ENCODE measurements at places on chromosomes 13 and 19. TPM values are rescaled to one million over a fixed set of nuclear protein-coding genes. Genes with fewer than 3 reads are reported as not detected.
A peak's percentile ranks its signal among the peaks of the same experiment; 100 is the strongest.

- no peaks in the 10 kb centered on the region for H3K36me3 ChIP-seq
- no peaks in the 10 kb centered on the region for H3K4me1 ChIP-seq
- no peak for DNase-seq
- H3K4me3 ChIP-seq, result no peak overlapping the region
- no peak overlapping the region for H3K27ac ChIP-seq
These were observed 158.7 kb downstream of the IRS2 start for GRCh38 chr13:109627649-109628048.

GRCh38 chr13:26051657-26052311 is at the start of gene SHISA2:
Gene SHISA2, minus strand, starts transcription at chr13:26052016. Its CDS starts 1,041 bp downstream, at chr13:26050975.
- H3K27me3 ChIP-seq, result peaks cover 40% of the 10 kb centered on the region
- H3K36me3 ChIP-seq, result no peaks in the 10 kb centered on the region
- no peak within 1 kb of the TSS for H3K27ac ChIP-seq
- no peak for DNase-seq
- H3K4me1 ChIP-seq, result peaks cover 33% of the 10 kb centered on the region
- peak within 1 kb of the TSS; percentile 60 for H3K4me3 ChIP-seq

- no peak for DNase-seq
- no peaks in the 10 kb centered on the region for H3K27me3 ChIP-seq
- peaks cover 32% of the 10 kb centered on the region for H3K36me3 ChIP-seq
- H3K27ac ChIP-seq, result no peak overlapping the region
- H3K4me1 ChIP-seq, result no peaks in the 10 kb centered on the region
These were observed 67.9 kb downstream of the CCDC70 start for GRCh38 chr13:51929699-51930098.

DNA sequence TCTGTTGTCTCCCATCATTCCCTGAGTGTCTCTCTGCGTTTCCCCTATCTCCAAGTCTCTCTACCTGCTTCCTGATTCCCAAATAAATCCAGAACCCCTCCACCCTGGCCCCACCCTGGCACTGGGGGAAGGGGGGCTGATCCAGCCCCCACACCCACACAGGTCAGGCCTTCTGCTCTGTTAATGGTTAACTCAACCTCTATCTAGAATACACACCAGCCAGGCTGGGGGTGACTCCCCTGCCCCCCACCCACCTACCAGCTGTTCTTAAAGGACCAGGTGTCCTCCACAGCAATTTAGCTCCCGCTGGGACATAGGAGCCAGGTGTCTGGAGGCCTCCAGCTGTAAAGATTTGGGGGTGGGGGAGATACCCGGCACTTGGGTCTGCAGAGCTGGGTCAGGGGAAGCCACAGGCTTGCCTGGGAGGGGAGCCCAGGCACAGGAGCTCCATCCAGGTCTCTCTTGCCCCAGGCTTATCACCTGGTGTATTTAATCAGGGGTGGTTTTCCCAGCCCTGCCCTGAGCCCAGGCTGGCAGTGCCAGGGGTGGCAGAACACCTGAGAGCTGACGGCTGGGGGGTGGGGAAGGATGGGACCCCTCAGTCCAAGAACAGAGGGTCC is 3.9 kb downstream of the IRF2BP1 start:
- H3K27ac ChIP-seq, result no peak overlapping the region
- peaks cover 12% of the 10 kb centered on the region for H3K36me3 ChIP-seq
- H3K4me1 ChIP-seq, result peaks cover 48% of the 10 kb centered on the region
- no peak for DNase-seq
- H3K27me3 ChIP-seq, result no peaks in the 10 kb centered on the region
- H3K4me3 ChIP-seq, result peak overlapping the region; percentile 46

DNA sequence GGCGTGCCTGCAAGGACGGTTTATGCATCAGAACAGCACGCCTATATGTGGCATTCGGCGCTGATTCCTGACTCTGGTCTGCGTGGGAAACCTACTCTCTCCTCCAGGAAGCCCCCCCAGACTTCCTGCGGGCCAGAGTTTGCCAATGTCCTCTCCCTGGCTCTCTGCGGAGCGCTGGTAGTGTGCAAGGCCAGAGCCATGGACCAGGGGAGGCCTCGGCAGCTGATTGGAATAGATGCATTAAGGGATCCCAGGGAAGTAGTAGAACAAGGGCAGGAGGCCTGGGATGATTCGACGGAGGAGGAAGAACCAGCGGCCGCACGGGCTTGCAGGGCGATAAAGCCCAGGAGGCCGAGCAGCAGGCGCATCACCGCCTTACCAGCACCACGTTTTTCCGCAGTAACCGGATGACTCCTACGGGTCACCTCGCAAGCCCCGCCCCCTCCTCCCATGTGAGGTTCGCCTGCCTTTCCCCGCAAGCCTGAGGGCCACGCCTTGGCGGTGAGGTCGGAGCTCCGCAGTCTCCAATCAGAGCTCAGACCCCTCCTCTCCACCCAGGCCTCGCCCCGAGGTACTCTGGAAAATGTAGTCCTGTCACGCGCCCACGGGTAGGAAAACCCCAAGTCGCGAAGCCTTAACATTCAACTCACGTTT is 5.0 kb downstream of the CLEC11A start:
- H3K27ac ChIP-seq, result no peak overlapping the region
- no peaks in the 10 kb centered on the region for H3K27me3 ChIP-seq
- no peak for DNase-seq
- no peak overlapping the region for H3K4me3 ChIP-seq
- H3K36me3 ChIP-seq, result no peaks in the 10 kb centered on the region
- H3K4me1 ChIP-seq, result peaks cover 33% of the 10 kb centered on the region

DNA sequence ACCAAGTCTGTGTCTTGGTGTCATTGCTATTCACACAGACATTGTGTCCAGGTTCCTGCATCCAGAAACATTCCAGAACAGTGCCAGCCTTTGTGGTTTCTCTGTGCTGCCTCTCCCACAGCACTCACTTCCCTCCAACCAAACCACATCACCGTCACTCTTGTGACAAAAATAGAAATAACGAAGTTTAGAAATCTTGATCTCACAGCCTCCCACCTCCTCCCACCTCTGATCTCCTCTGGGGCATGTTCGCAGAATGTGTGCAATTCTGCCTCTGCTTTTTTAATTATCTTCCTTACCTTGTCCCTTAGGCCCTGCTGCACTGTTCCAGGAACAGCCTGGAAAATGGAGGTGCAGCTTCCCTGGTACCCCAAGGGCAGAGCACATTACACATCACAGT is 8.7 kb upstream of the SERPINE3 start:
- H3K27ac ChIP-seq, result no peak overlapping the region
- no peak for DNase-seq
- no peak overlapping the region for H3K4me3 ChIP-seq
- H3K27me3 ChIP-seq, result no peaks in the 10 kb centered on the region

GRCh38 chr13:21287331-21287907 is 111.0 kb downstream of the MRPL57 start:
- no peak for DNase-seq
- H3K27me3 ChIP-seq, result no peaks in the 10 kb centered on the region
- H3K36me3 ChIP-seq, result no peaks in the 10 kb centered on the region

DNA sequence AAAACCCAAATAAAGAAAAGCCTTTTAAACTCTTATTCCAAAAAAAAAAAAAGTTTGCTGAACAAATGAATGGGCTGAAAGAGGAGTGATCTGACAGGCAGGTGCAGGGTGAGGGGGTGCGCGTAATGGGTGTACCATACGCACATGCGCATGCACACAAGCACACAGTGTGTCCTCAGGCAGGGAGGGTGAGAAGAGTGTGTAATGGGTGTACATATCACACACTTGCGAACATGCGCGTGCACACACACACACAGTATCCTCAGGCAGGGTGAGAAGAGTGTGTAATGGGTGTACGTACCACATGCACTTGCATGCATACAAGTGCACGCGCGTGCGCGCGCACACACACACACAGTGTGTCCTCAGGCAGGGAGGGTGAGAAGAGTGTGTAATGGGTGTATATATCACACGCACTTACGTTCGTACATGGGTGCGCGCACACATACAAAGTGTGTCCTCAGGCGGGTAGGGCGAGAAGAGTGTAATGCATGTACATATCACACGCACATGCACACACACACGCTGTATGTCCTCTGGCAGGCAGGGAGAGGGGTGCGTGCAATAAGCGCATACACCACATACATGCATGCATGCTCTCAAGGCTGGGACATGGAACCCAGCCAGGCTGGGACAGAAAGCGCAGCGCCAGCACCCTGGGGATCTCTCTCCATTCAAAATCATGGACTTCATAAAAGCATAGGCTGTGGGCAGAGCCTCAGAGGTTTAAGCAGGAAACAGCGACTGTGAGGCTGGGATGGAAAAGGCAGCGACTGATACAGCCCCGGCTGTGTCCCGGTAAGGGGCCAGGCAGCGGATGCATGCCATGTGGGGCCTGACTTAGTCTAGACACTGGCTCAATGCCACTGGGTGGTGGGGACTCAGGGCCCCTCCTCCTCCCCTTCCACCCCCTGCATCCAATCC is 70.4 kb downstream of the CEBPG start:
- peaks cover 38% of the 10 kb centered on the region for H3K36me3 ChIP-seq
- H3K4me1 ChIP-seq, result no peaks in the 10 kb centered on the region
- no peaks in the 10 kb centered on the region for H3K27me3 ChIP-seq
- no peak overlapping the region for H3K27ac ChIP-seq
- no peak overlapping the region for H3K4me3 ChIP-seq
- DNase-seq, result no peak

- H3K27me3 ChIP-seq, result no peaks in the 10 kb centered on the region
- no peak overlapping the region for H3K27ac ChIP-seq
- H3K4me3 ChIP-seq, result no peak overlapping the region
These were observed 379.6 kb downstream of the SLITRK6 start for GRCh38 chr13:85419611-85420010.

DNA sequence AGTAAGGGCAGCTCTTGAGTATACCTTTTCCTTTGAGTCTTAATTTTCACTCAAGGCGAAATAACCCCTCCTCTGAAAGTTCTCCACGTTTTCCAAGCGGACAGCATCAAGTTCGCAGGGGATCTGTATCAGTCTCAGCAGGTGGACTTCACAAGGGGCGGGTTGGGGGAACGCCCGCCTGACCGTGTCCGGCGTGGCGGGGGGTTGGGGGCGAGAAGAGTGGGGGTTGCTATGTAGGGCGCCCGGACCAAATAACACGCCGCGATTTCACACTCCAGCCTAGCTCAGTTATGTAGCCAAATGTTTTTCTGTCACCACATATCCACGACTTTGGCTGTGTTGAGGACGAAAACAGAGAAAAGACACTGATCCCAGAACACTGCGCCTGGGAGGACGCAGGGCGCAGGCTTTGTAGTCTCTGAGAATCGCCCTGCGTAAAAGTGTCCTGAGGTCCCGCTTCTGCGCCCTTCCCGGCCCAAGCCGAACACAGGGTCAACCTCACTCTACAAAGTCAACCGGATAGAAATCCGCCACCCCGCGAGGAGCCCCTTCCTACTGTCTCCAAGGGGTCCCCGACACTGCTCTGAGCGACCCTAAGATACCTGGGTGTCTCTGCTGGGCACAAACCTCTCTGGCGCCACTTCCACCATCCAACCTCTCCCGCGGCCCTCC is 524 bp downstream of the RUBCNL start:
- no peaks in the 10 kb centered on the region for H3K36me3 ChIP-seq
- peaks cover 5% of the 10 kb centered on the region for H3K27me3 ChIP-seq
- H3K4me1 ChIP-seq, result peaks cover 5% of the 10 kb centered on the region
- H3K4me3 ChIP-seq, result peak overlapping the region; percentile 61

GRCh38 chr13:113735750-113736149 is 23.3 kb upstream of the TMEM255B start:
- DNase-seq, result no peak
- H3K27me3 ChIP-seq, result no peaks in the 10 kb centered on the region
- H3K4me1 ChIP-seq, result no peaks in the 10 kb centered on the region

- peaks cover 12% of the 10 kb centered on the region for H3K4me1 ChIP-seq
- no peaks in the 10 kb centered on the region for H3K27me3 ChIP-seq
- DNase-seq, result no peak
- peaks cover 7% of the 10 kb centered on the region for H3K36me3 ChIP-seq
- no peak overlapping the region for H3K27ac ChIP-seq
These were observed 8.8 kb downstream of the SPPL2B start for GRCh38 chr19:2337329-2337707.

- H3K27me3 ChIP-seq, result no peaks in the 10 kb centered on the region
- H3K4me1 ChIP-seq, result peaks cover 48% of the 10 kb centered on the region
- DNase-seq, result no peak
- H3K4me3 ChIP-seq, result no peak overlapping the region
These were observed 11.0 kb upstream of the BBC3 start for GRCh38 chr19:47241919-47242577.

DNA sequence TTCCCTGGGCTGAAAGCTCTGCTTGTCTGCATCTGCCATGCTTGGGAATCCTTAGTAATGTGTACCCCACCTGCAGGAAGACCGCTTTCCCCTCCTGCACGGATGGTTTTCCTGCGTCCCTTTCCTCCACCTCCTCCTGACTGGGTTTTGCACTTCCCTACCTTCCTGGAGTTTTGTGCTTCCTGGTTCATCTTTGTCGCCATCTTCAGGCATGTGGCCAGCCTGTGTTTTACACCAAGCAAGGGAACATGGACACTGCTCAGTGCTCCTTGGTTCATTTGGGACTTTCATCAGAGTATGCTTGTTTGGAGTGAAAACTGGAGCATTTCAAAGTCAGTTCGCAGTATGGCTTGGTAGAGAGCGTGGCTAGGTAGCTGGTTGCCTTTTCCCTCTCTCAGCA is 30.7 kb downstream of the ERICH6B start:
- no peaks in the 10 kb centered on the region for H3K36me3 ChIP-seq
- no peak overlapping the region for H3K4me3 ChIP-seq
- no peaks in the 10 kb centered on the region for H3K27me3 ChIP-seq
- H3K27ac ChIP-seq, result no peak overlapping the region
- H3K4me1 ChIP-seq, result no peaks in the 10 kb centered on the region
- DNase-seq, result no peak

DNA sequence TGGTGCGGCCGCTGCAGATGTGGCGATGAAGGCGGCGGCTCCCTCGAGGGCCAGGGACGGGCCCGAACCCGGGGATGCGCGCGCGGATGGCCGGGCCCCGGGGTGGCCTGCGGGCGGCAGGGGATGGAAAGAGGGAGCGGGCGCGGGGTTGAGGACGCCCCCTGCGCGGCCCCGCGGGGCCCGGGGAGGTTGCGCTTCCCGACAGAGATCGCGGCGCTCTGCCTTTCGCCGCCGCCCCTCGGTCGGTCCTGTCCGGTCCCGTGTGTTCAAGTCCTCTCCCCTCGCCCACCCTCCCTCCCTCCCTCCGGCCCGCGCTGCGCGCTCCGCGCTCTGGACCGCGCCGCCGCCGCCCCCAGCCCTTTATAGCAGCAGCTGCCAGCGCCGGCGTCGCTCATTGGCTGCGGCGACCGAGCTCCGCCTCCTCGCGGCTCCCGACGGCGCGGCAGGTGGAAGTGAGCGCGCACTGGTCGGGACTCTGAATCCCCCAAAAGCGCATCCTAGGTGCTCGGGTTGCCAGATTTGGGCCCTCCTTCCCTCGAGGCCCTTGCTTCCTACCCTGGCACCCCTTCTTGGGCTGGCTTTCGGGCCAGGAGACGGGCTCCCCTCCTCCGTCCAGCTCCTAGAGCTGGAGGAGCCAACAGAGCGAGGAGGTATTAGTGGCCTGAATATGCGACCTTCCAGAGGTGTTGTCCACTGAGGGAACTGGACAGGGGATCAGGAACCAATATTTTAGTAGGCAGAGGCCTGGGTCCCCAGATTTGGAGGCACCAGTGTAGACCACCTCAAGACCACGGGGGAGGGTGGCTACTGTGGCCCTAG is at the start of gene ELAVL3:
ELAVL3 (minus strand) TSS at position 332 of the 819 bp plus-strand sequence. CDS start 438 bp downstream, outside the sequence.
- H3K4me3 ChIP-seq, result peak within 1 kb of the TSS; percentile 54
- no peak within 1 kb of the TSS for H3K27ac ChIP-seq
- peaks cover 15% of the 10 kb centered on the region for H3K27me3 ChIP-seq

The ZFP28 gene
- 10.3 TPM for total RNA-seq

The ARRDC2 gene
- 67.6 TPM for total RNA-seq

The MRPL54 gene
- total RNA-seq, result 83.8 TPM

The BIVM gene
- total RNA-seq, result 16.4 TPM

The SSC5D gene
- 41.2 TPM for total RNA-seq

The ZNF442 gene
- 3.9 TPM for total RNA-seq
